ENCODE measurements at places on chromosomes 7 and 10.

GRCh38 chr10:44458671-44459413, 73.9 kb upstream of the CXCL12 start:
- DNase-seq, result no peak

- peak; percentile 29 for DNase-seq
These were observed 124.2 kb downstream of the GNAT3 start for GRCh38 chr7:80387634-80388193.

DNA sequence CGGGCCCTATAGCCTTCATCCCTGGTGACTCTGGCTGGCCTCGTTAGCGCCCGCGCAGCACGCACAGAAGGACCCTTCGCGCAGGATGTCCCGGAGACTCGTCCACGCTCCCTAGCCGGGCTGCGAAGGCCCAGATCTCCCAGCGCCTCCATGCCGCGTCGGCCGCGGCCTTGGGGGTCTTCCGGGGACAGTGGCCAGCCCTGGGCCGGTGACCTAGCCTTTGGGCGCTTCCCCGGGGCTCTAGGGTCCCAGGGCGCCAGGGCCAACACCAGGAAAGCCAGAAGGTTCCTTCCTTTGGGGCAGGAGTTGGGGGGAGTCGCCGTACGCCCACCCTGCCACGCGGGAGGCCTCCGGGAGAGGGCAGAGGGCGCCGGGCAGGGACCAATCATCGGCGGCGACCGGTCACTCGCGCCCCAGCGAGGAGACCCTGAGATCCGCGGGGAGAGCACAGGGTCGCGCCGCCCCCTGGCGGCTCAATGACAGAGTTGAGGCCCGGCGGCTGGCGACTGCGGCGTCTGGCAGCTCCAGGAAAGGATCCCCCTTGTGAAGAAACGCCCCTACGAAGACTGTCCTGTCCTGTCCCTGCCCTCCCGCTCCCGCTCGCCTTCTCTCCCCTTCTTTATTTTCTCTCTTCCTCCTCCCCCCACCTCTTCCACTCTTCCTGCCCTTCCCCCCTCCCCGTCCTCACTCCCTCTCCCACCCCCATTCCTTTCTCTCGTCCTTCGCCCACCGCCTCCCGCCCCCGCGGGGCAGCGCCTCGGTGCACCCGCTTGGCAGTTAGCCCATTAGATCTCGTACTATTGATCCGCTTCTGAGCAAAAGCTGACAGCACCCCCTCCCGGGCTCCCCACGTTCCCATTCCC, 62.3 kb upstream of the LBX1 start:
- peak; percentile 91 for DNase-seq

GRCh38 chr7:129952086-129952652, 591 bp downstream of the UBE2H start:
- no peak for DNase-seq

DNA sequence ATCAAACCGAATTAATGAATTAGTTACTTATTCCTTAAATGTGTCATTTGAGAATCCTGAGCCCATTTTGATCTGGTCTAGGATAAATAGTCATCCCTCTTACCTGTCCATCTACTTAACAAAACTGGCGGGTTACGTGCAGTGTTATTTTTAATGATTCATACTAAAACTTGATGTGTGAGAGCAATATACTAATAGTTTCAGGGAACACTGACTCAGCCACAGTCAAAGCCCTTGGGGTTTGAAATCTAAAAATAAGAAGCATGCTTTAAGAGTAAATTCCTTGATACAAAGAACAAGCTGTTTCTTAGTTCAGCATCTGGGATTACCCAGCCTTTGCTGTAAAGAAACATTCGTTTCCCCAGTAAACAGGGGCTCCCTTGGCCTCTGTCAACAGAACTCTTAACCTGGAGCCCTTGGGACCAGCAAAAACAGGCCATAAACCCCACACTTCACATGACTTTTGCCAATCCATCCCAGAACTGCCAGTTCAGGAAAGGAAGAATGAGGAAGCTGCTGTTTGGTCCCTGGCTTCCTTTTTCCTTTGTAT, 370.6 kb upstream of the IGFBP3 start:
- DNase-seq, result no peak

DNA sequence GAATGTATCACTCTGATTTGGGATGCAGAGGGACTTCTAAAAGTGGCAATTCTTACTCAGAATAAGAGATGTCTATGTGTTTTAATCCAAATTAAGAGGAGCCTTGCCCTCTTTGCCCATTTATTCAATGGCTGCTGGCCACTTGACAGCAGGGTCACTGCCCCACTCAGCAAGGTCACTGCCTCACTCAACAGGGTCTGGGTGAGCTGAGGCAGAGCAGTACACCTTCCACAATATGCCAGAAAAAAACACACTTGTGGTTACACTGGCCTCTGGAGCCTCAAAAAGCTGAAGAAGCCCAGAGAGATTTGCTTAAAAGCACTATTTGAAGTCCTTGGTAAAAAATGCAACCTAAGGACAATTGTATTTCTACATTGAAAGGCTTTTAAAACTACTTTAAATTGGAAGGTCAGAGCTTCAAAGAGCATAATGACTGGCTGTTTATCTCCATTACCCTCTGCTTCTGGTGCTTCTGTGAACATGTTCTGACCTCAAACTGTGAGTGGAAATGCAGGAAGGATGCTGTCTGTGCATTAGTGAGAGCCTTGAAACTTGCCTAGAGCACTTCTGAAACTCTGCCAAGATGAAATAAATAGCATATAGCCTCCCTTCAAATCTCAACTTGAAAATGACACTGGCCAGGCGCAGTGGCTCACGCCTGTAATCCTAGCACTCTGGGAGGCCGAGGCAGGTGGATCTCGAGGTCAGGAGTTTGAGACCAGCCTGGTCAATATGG, 35.1 kb upstream of the WIPF3 start:
- DNase-seq, result no peak

GRCh38 chr7:4682621-4683042, 537 bp downstream of the FOXK1 start:
- DNase-seq, result peak; percentile 33

DNA sequence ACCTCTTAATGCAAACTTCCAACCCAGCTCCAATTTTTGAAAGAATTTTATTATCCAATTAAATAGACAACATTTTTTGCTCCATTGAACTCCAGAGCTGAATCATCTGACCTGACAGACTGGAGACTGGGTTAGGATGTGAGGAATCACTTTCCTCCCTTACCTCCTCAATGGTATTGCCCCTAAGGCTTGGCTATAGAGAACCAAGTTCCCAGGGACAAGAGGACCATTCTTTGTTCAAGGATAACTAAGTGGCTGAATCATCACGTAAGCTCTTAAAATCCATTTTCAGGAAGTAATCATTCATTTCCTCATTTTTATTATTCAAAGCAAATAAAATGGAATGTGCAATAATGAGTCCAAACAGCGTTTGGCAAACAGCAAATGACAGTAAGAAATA, 335.1 kb downstream of the GATA3 start:
- no peak for DNase-seq

DNA sequence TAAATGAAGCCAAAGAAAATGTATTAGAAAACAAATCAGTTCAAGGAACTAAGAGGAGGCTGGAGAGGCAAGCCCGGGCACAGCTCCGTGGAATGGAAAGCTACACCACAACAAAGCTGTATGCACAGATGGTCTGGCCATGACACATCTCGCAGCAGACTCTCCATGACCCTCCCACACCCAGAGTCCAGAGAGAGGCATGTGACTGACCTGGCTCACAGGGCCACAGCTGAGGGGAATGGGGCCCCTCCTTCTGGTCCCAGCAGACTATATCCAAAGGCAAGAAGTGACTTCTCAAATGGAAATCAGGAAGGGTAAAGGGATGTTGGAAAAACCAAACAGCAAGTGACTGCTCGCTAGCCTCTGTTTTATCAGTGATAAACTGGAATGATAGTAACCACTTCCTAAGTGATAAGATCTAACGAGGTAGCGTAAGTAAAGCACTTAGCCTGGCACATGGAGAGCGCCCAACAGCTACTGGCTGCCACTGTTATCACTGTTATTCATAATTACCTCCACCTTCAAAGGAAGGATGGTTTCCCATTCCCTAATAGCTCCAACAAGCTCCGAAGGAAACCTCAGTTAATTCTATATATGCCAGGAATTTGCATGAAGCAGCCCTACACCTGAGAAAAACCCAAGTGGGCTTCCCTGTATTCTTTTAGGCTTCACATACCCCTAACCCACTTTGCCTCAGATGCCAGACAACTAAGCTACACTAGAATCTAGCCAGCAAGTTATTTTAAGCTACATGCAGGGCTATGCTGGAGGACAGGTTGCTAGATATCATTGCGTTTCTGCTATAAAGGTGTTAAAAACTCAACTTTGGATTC, 8.4 kb downstream of the OSBPL3 start:
- DNase-seq, result no peak

DNA sequence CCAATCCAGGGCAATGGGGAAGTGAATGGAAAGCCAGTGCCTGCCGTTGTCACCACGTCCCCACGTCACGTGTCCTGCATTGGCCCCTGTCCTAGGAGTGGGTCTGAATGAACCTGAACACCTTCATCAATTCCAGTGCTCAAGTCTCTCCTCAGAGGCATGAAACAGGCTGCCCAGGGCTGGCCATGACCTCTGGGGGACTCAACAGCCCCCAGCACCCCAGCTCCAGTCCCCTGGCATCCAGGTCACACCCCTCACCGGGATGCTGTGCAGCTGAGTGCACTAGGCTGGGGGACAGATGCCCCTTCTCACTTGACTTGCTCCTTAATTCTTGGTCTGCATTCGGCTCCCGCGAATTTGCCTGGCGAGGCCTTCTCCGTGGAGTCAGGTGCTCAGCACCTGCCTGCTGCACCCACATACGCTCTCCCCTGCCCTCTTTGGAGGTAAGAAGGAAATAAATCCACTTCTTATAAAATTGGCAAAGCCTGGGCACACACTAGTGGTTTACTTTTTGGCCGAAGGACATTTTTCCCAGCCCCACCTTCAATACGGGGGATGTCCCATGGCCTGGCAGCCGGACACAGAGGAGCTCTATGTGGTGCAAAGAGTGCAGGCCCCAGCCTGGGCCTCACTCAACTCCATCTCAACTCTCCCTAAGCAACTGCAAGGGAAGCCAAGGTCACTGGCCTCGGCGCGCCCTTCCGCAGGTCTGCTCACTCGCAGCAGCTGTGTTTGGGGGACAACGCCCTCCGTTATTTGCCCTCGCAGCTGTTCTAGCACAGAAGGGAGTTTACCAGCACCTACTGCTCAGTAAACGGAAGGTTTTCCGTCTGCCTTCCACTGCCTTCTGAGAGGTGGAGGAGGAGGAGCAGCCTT, 77.6 kb upstream of the SHH start:
- DNase-seq, result no peak

DNA sequence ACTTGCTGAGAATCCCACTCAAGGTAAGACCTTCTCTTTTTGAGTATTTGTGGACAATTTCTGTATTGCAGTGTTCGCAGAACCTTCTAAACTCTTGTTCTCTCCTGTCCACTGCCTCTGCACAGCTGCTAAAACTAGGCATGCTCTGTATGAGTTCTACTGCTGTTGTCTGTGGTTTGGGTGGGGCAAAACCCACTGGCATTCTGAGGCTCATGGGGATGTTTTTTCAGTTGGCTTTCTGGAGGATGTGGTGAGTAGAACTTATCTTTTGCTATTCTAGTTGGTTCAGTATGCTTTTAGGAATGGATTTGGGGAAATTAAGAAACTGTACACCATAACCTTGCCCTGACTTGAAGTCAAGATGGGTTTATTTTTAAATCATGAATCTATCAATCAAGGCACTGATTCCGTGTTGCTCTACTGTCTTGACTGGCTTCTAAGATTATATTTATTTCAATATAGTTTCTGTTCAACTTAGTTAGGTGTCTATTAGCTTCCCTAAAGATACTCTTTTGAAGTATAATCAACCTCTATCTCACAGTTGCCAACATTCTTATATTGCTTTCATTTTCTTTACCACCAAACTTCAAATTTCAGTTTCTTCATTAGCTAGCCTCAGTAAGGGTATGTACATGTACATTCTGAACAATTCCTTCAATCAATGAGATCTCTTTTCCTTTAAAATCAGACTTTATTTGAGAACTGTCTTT, 25.0 kb upstream of the C1GALT1 start:
- no peak for DNase-seq

DNA sequence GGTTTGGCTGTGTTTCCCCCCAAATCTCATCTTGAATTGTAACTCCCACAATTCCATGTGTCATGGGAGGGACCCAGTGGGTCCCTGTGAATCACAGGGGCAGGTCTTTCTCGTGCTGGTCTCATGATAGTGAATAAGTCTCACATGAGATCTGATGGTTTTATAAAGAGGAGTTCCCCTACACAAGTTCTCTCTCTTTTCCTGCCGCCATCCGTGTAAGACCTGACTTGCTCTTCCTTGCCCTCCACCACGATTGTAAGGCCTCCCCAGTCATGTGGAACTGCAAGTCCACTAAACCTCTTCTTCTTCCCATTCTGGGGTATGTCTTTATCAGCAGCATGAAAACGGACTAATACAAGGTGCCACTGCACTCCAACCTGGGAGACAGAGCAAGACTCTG, 329.2 kb downstream of the TNS3 start:
- DNase-seq, result no peak

- DNase-seq, result no peak
These were observed 398.5 kb upstream of the CNTNAP2 start for GRCh38 chr7:145718129-145718528.

- no peak for DNase-seq
These were observed 23.8 kb upstream of the AOAH start for GRCh38 chr7:36748017-36748487.

DNA sequence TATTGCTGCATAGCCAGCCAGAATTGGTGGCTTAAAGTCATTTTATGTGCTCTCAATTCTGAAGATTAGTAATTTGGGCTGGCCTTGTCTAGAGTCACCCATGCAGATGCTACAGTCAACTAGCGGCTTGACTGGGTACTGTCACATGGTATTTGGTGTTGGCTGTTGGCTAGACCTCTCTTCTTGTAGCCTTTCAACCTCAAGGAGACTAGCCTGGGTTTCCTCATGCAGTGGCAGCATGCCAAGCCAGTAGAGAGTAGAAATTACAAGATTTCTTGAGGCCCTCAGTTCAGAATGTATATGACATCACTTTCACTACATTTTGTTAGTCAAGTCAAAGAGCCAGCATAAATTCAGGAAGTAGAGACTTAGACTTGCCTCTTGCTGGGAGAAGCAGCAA, 3.7 kb upstream of the ZNF800 start:
- DNase-seq, result peak; percentile 22

DNA sequence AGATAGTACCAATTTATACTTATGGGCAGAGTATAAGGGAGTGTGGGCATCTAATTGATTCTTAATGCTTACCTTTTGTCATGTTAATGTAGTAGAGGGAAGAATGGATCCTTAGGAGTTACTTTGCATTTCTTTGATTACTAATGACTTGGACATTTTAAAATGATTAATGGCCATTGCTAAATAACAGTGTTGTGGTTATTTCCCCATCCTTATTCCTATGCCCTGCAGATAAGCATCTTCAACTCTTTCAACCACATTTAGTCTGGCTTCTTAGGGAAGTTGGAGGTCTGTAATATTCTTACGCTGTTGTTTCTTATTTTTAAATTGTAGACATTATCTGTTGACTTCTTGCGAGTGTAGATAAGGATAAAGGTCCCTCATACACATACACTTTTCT, 37.2 kb downstream of the KAT6B start:
- DNase-seq, result no peak

All from HEK293T (cell line).